ENCODE measurements at places on chromosomes 2 and 18. TPM values are rescaled to one million over a fixed set of nuclear protein-coding genes. Genes with fewer than 3 reads are reported as not detected.

Gene SGPP2
- total RNA-seq = 4.9 TPM

Gene ASXL3
- total RNA-seq = 3.6 TPM

Gene LAMA3
- total RNA-seq = 9.3 TPM

Gene STK39
- total RNA-seq = 12.9 TPM

Gene LRATD1
- total RNA-seq = 5.7 TPM

Gene C1D
- total RNA-seq = 18.5 TPM

Gene AKAIN1
- 3.1 TPM for total RNA-seq

Gene COL4A4
- total RNA-seq = 10.5 TPM

Gene NEB
- 3.9 TPM for total RNA-seq

Gene STAT4
- 0.52 TPM for total RNA-seq

Gene RND3
- 10.6 TPM for total RNA-seq

Gene ALPP
- total RNA-seq = 0.52 TPM

Gene COLEC11
- 15.3 TPM for total RNA-seq

Gene CHST9
- 4.3 TPM for total RNA-seq

Gene GRHL1
- 2.0 TPM for total RNA-seq

Gene RBM44
- 1.6 TPM for total RNA-seq

Gene FHOD3
- 2.0 TPM for total RNA-seq

Gene KCNG3
- total RNA-seq = 6.9 TPM

Gene CCDC68
- 13.0 TPM for total RNA-seq

Gene SPC25
- not detected for total RNA-seq

Gene AGPS
- 18.4 TPM for total RNA-seq

Gene OSBPL1A
- total RNA-seq = 20.5 TPM

Gene LOXHD1
- not detected for total RNA-seq

Gene IL36B
- total RNA-seq = not detected

Gene FOXI3
- total RNA-seq = not detected

Gene TNFRSF11A
- total RNA-seq = 3.4 TPM

Gene MC2R
- total RNA-seq = not detected

Gene TBR1
- total RNA-seq = not detected

Gene KCNF1
- total RNA-seq = not detected

Gene CSRNP3
- 2.3 TPM for total RNA-seq

Gene WIPF1
- 8.0 TPM for total RNA-seq

Gene CCL20
- total RNA-seq = 2.6 TPM

All from body of pancreas (tissue), 4 donors.